ENCODE measurements at places on chromosomes 6 and 20. TPM values are rescaled to one million over a fixed set of nuclear protein-coding genes. Genes with fewer than 3 reads are reported as not detected.

Gene FKBP1C
- total RNA-seq: 1.5 TPM

Gene FOXC1
- total RNA-seq: 1.7 TPM

Gene TMEM244
- total RNA-seq: not detected

Gene TAF4
- total RNA-seq: 35.1 TPM

Gene MEI4
- 0.44 TPM for total RNA-seq

Gene CFAP206
- 0.86 TPM for total RNA-seq

Gene MCHR2
- total RNA-seq: not detected

Gene CNKSR3
- total RNA-seq: 11.7 TPM

Gene XKR7
- total RNA-seq: 4.5 TPM

Gene COL20A1
- 10.2 TPM for total RNA-seq

Gene HDGFL1
- total RNA-seq: not detected

GRCh38 chr6:90435207-90435899 is 138.7 kb upstream of the BACH2 start:
- peaks cover 22% of the 10 kb centered on the region for H3K4me1 ChIP-seq
- H3K4me3 ChIP-seq: no peak overlapping the region
- H3K27me3 ChIP-seq: no peaks in the 10 kb centered on the region
- H3K36me3 ChIP-seq: peaks cover 6% of the 10 kb centered on the region
- DNase-seq: no peak

DNA sequence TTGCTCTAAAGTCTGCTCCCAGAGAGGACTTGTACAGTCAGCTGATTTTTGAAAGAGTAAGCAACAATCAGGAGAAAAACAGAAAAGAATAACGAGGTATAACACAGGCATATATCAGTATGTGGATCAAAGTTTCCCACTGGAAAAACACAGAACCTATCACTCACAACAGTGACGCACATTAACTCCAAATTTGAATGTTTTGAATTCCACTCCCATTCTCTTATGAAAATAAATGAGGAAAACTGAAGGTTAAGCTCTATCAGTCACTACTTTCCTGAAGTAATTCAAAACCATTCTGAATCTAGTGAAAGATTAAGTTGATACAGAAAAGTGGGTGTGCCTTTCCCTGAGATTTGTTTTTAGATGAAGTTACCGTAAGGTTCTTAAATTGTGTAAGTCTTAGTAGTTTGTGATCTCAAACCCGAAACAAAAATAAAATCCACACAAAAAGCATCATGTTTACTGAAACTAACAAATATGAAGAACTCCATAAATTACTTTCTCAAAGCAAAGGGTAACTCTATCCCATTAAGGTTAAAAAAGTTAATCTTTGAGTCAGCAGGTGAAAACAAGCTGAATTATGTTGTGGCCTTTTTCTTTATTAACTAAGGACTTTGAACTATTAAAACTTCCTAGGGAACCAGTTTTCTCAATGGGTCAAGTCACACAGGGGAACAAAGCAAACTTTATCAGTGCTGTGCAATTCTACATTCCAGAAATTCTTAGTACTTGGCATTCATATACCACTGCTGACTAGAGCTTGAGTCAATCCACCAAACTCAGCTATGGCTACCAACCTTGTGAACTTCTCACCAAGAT is 115.7 kb downstream of the OGFRL1 start:
- no peak for DNase-seq
- H3K4me3 ChIP-seq: no peak overlapping the region
- peaks cover 4% of the 10 kb centered on the region for H3K36me3 ChIP-seq
- H3K4me1 ChIP-seq: peaks cover 43% of the 10 kb centered on the region

DNA sequence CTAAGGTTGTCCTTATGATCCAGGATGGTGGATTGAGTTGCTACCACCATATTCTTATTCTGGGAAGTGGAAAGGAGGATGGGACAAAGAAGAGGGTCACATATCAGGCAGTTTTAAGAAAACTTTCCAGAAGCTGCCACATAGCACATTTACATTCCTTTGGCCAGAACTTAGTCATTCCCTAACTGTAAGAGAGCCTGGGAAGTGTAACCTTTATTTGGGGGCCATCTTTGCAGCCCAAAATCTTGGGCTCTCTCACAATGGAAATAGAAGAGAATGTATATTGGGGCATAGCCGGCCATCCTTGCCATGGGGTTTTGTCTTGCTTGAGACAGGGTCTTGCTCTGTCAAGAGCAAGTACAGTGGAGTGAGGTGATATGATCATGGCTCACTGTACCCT is 8.4 kb downstream of the ZNF341 start:
- peaks cover 8% of the 10 kb centered on the region for H3K4me1 ChIP-seq
- no peak overlapping the region for H3K4me3 ChIP-seq
- H3K36me3 ChIP-seq: peaks cover 24% of the 10 kb centered on the region
- H3K27me3 ChIP-seq: no peaks in the 10 kb centered on the region

DNA sequence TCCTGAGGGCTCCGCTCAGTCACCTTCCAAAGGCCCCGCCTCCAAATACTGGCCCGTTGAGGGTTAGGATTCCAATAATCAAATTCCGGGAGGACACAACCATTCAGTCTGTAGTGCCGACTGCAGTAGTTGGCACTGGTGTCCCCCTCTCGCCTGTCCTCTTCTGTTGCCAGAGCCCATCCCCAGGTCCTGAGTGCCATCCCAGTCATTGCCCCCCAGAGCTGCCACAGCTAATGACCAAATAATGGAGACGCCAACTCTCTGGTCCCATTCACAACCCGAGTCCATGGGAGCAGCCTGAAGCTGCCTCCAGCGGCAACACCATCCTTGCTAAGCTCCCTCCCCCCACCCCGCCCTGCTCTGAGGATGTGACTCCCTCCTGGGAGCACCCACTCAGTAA is 115.9 kb downstream of the JPH2 start:
- no peak for DNase-seq
- no peak overlapping the region for H3K4me3 ChIP-seq

GRCh38 chr6:39007575-39007974 is 41.0 kb upstream of the GLP1R start:
- no peaks in the 10 kb centered on the region for H3K4me1 ChIP-seq
- H3K4me3 ChIP-seq: no peak overlapping the region
- no peak overlapping the region for H3K27ac ChIP-seq
- no peaks in the 10 kb centered on the region for H3K36me3 ChIP-seq

DNA sequence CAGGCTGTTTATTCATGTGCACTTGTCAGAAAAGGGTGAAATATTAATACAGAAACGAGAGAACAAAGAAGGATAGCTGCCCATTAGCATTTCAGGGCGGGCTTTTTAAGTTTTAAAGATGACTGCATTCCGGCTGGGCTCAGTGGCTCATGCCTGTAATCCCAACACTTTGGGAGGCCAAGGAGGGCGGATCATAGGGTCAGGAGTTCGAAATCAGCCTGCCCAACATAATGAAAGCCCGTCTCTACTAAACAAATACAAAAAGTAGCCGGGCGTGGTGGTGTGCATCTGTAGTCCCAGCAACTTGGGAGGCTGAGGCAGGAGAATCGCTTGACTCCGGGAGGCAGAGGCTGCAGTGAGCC is 130.5 kb downstream of the HFE start:
- no peak overlapping the region for H3K27ac ChIP-seq
- H3K36me3 ChIP-seq: no peaks in the 10 kb centered on the region
- no peak overlapping the region for H3K4me3 ChIP-seq

- H3K27me3 ChIP-seq: peaks cover 16% of the 10 kb centered on the region
- no peak overlapping the region for H3K4me3 ChIP-seq
- no peak overlapping the region for H3K27ac ChIP-seq
- H3K36me3 ChIP-seq: no peaks in the 10 kb centered on the region
- H3K4me1 ChIP-seq: no peaks in the 10 kb centered on the region
- no peak for DNase-seq
These were observed 37.1 kb downstream of the PPP1R16B start for GRCh38 chr20:38842558-38842981.

GRCh38 chr20:43938932-43939761 is 24.5 kb downstream of the TOX2 start:
- no peak for DNase-seq
- no peak overlapping the region for H3K27ac ChIP-seq
- H3K36me3 ChIP-seq: no peaks in the 10 kb centered on the region
- H3K4me1 ChIP-seq: no peaks in the 10 kb centered on the region
- H3K27me3 ChIP-seq: no peaks in the 10 kb centered on the region
- no peak overlapping the region for H3K4me3 ChIP-seq

DNA sequence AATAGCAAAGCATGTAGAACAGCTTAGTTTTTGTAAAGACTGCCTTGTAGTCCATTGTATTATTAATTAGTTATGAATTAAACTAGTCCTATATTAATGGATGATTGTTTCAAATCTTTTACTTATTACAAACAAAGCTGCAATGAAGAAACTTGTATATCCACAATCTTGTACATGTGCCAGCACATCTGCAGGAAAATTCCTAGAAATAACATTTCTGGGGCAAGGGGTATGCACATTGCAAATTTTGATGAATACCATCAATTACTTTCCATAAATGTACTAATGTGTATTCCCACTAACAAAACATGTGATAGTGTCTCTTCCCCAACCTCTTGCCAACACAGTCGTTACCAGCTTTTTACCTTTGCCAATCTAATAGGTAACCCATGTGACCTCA is 73.6 kb upstream of the AKAP12 start:
- no peak overlapping the region for H3K4me3 ChIP-seq
- no peak for DNase-seq
- H3K27me3 ChIP-seq: no peaks in the 10 kb centered on the region
- H3K36me3 ChIP-seq: no peaks in the 10 kb centered on the region
- no peak overlapping the region for H3K27ac ChIP-seq

GRCh38 chr6:26221186-26221585 is 134.0 kb downstream of the HFE start:
- H3K4me1 ChIP-seq: peaks cover 19% of the 10 kb centered on the region
- H3K36me3 ChIP-seq: no peaks in the 10 kb centered on the region
- H3K27me3 ChIP-seq: no peaks in the 10 kb centered on the region
- H3K4me3 ChIP-seq: no peak overlapping the region

GRCh38 chr20:45860560-45861220 is 3.3 kb downstream of the ZSWIM3 start:
- DNase-seq: no peak
- no peaks in the 10 kb centered on the region for H3K27me3 ChIP-seq
- peaks cover 25% of the 10 kb centered on the region for H3K4me1 ChIP-seq
- peak overlapping the region; percentile 36 for H3K27ac ChIP-seq
- H3K36me3 ChIP-seq: no peaks in the 10 kb centered on the region
